Left ventricle myocardium inferior (tissue), 1 donor: ENCODE measurements at places on chromosomes 4 and X. TPM values are rescaled to one million over a fixed set of nuclear protein-coding genes. Genes with fewer than 3 reads are reported as not detected.
A peak's percentile ranks its signal among the peaks of the same experiment; 100 is the strongest.

- DNase-seq, result no peak
Observed at GRCh38 chr4:54976682-54977081, 148.7 kb downstream of the KDR start.

- DNase-seq, result no peak
Observed at GRCh38 chr4:100889401-100889800, 371.6 kb upstream of the EMCN start.

GRCh38 chr4:112520598-112521122, 4.7 kb upstream of the NEUROG2 start:
- DNase-seq, result no peak

GRCh38 chr4:82284475-82284857, 89.3 kb downstream of the HNRNPD start:
- DNase-seq, result no peak

- no peak for DNase-seq
Observed at GRCh38 chrX:9670136-9670814, 95.4 kb downstream of the GPR143 start.

Gene CT47C1
- not detected for total RNA-seq

- DNase-seq, result no peak
Observed at GRCh38 chrX:147738265-147738664, 173.5 kb upstream of the FMR1 start.

GRCh38 chr4:94455081-94455480, 3.3 kb downstream of the PDLIM5 start:
- DNase-seq, result peak; percentile 58

Gene GPR78
- total RNA-seq, result not detected

Gene GLRB
- 12.0 TPM for total RNA-seq

DNA sequence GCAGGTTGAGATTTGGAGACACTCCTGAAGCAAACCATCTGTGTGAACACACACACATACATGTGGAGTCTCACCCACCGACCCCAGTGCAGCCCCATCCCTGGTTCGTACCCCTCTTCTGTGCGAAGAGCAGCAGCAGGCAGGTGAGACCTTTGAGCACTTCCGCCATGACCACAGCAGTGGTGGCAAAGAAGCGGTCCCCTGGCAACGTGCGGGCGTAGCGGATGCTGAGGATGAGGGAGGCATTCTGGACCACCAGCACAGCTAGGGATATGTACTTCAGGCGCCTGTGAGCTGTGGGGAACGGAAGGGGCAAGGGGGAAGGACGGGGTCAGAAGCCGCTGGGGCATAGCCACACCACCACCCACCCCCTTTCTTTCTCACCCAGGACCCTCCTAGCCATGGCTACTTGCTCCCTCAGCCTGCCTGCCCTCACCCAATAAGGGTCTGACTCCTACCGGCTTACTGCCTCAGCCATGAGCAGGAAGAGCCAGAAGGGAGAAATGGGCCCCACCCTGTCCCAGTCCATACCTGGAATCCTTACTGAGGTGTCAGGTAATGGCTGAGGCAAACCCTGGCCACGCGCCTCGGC, 1.6 kb downstream of the SLC35A2 start:
- DNase-seq, result no peak

Gene CXCR3
- total RNA-seq, result not detected

DNA sequence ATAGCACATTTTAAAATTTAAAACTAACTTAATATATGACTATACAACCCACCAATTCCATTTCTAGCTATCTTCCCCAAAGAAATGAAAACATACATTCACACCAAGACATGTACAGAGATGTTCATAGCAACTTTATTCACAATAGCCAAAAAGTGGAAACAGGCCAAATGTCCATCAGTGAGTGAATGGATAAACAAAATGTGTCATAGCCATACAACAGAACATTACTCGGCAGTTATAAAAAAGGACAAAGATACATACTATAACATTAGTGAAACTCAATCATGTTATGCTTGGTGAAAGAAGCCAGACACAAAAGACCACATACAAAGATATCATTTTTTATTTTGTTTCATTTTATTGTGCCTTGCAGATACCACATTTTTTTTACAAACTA, 396.8 kb downstream of the PACRGL start:
- DNase-seq, result no peak

GRCh38 chr4:185424905-185425646, 688 bp downstream of the UFSP2 start:
- DNase-seq, result no peak

Gene SPARCL1
- total RNA-seq, result 292 TPM

GRCh38 chrX:71091263-71091662, 4.4 kb upstream of the FOXO4 start:
- DNase-seq, result no peak

- no peak for DNase-seq
Observed at GRCh38 chr4:41696131-41696530, 52.4 kb downstream of the PHOX2B start.

DNA sequence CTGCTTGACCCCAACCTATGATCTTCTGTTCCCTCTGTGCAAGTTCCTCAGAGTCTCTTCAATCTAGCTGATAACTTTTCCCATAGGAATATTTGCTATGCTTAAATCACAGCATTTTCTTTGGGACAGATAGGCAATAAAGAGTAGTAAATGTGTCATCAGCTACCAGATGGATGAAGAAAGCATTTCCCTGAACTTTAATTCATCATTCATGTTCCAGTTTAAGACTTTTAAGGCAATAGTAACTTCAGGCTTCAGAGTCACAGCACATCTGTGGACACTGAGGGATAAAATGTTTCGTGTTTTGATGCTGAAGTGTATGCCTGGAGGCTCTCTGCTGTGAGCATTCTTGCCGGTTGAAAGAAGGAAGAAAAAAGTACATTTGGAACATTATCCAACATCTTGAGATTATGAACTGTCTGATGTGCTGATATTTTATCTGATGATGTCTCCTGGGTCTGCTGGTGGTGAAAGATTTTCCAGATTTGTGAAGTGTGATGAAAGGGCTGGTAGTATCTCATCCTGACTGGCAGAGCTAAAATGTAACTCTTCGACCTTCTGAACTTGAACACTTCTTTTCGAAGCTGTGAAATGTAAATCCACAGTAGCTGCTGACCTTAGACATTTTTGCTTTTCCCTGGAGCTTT, 133.7 kb downstream of the DCLK2 start:
- DNase-seq, result no peak

GRCh38 chr4:11634283-11634682, 205.6 kb upstream of the HS3ST1 start:
- no peak for DNase-seq

DNA sequence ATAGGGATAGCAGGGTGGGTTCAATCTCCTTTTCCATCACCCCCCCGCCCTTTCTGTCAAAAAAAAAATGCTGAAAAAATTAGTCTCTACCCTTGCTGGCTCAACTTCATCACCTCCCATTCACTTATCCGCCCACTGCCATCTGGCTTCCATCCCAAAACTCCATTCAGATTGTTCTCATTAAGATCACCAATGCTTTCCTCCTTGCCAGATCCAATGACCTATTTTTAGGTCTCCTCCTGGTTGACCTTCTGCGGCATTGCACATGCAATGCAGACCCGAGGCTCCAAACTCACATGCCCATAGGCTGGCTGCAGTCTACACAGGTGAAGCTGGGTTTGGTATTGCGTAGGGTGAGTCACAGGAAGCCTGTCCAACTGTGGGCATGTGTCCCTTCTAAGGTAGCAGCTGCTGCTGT, 21.1 kb upstream of the STIM2 start:
- no peak for DNase-seq

GRCh38 chrX:141669689-141670088, 28.9 kb downstream of the SPANXD start:
- DNase-seq, result no peak

GRCh38 chrX:48683411-48683982, at the start of gene WAS:
Gene WAS (plus strand): TSS chrX:48683799. CDS start chrX:48683854, 55 bp downstream.
- no peak for DNase-seq

Gene TRIML2
- not detected for total RNA-seq

Gene CCDC120
- 1.6 TPM for total RNA-seq

Gene SLC16A2
- total RNA-seq, result 6.1 TPM

GRCh38 chr4:168755598-168756477, 254.2 kb downstream of the CBR4 start:
- DNase-seq, result no peak

GRCh38 chr4:156999175-156999517, 27.5 kb upstream of the PDGFC start:
- no peak for DNase-seq

DNA sequence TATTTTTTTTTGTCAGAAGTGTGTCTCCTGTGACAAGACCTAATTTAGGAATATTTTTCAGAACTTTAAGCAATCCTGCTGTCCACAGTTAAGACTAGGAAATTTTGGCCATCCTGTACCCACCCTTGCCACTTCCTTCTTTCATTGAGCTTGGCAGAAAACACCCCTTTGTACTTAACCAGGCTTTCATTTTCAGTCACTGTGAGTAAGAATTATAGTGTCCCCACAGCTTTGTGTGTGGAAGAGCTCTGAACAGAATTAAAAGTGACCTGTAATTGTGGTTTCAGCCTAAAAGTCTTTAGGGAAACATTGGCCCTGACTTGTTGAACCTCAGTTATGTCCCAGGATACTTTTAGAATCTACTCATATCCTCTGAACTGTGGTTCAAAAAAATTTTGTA, 153.7 kb upstream of the BMP3 start:
- DNase-seq, result no peak

GRCh38 chr4:6313216-6313615, 43.6 kb downstream of the WFS1 start:
- DNase-seq, result no peak

DNA sequence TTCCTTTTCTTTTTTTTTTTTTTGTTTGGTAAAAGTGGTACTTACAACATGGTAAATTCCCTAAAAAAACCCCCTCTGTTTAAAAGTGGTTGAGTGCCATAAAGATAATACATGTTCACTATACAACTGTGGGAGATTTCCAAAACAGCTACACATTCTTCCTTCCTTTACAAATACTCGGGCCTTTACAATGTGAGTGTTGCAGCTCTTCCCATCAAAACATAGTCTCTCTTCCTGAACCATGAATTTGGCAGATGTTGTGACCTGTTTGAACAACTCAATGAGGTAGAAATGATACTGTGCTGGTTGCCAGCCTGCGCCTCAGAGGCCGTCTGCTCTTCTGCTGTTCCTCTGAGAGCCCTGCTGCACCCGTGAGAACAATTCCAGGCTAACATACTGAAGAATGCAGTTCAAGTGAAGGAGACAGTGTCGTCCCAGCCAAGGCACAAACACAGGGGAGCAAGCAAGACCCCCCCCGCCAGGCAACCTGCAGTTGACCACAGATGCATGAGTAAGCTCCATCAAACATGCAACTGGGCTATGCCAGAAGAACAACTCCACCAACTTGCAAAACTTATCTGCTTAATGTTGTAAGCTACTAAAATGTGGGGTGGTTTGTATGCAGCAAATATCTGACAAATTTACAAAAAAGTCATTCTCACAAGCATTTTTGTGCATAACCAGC, 645.0 kb downstream of the PCDH7 start:
- DNase-seq, result no peak

GRCh38 chrX:153610836-153611213, 11.9 kb upstream of the CCNQ start:
- DNase-seq, result no peak

GRCh38 chr4:159008671-159009070, 94.2 kb upstream of the RAPGEF2 start:
- DNase-seq, result no peak

- no peak for DNase-seq
Observed at GRCh38 chr4:166823126-166823525, 411.2 kb downstream of the SPOCK3 start.

Gene ARSJ
- 1.2 TPM for total RNA-seq
